Dermis blood vessel endothelial cell (primary cell): ENCODE measurements at places on chromosomes 12 and 14.

GRCh38 chr14:65794674-65795279, 382.2 kb downstream of the FUT8 start:
- DNase-seq = no peak

GRCh38 chr12:5244513-5244972, 187.4 kb upstream of the NTF3 start:
- no peak for DNase-seq

- no peak for DNase-seq
Measured at GRCh38 chr12:97645726-97646125, 183.1 kb downstream of the RMST start.

- no peak for DNase-seq
Measured at GRCh38 chr14:89889626-89890025, 64.9 kb downstream of the EFCAB11 start.

DNA sequence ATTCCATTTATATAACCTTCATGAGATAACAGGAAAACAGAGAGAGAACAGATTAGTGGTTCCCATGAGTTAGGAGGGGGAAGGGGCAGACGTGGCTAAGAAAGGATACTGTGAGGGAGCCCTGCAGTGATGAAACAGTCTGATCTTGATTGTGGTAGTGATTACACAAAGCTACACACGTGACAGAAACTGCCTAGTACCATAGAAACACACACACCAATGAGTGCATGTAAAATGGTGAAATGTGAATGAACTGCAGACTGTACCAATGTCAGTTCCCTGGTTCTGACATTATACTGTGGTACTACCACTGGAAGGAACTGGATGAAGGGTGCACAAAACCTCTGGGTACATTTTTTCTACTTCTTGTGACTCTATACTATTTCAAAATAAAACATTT, 36.9 kb downstream of the NRDE2 start:
- no peak for DNase-seq

- DNase-seq = no peak
Measured at GRCh38 chr12:82277582-82277981, 80.6 kb downstream of the CCDC59 start.

DNA sequence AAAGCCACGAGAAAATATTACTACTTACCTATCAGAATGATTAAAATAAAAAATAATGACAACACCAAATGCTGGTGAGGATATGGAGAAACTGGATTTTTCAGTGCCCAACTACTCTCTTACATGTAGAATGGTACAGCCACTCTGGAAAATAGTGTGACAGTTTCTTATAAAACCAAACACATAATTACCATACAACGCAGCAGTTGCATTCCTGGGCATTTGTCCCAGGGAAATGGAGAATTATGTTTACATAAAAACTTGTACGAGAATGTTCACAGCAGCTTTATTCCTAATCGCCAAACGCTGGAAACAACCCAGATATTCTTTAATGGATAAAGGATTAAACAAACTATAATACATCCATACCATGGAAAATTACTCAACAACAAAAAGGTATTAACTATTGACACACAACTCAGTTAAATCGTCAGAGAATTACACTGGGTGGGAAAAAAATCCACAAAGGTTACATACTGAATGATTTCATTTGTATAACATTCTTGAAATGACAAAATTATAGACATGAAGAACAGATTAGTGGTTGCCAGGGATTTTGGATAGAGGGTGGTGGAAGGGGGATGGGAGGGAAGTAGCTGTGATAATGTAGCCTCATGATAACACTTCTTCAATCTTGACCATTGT, 35.4 kb downstream of the TAOK3 start:
- DNase-seq = no peak
